Suppressor macrophage treated with lipopolysaccharide for 1 hour (primary cell): ENCODE measurements at places on chromosomes 4 and X.

DNA sequence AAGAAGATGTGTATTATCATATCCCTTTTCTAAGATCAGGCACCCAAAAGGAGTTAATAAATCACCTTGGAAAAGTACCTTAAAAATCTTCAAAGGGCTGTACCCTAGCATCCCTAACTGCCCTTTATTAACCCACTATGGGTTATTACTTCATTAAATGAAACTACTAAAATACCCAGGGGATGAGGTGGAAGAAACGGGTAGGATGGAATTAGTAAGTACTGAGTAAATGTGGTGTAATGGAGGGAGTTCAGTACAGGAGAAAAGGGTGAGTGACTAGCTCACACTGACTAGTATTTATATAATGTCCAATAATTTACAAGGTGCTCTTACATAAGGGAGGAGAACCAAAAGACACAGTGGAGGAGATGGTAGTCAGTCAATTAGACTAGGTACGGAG lies 51.0 kb upstream of the RASGEF1B start:
- no peak for DNase-seq

GRCh38 chr4:25986807-25987206 lies 72.8 kb downstream of the SMIM20 start:
- no peak for DNase-seq

DNA sequence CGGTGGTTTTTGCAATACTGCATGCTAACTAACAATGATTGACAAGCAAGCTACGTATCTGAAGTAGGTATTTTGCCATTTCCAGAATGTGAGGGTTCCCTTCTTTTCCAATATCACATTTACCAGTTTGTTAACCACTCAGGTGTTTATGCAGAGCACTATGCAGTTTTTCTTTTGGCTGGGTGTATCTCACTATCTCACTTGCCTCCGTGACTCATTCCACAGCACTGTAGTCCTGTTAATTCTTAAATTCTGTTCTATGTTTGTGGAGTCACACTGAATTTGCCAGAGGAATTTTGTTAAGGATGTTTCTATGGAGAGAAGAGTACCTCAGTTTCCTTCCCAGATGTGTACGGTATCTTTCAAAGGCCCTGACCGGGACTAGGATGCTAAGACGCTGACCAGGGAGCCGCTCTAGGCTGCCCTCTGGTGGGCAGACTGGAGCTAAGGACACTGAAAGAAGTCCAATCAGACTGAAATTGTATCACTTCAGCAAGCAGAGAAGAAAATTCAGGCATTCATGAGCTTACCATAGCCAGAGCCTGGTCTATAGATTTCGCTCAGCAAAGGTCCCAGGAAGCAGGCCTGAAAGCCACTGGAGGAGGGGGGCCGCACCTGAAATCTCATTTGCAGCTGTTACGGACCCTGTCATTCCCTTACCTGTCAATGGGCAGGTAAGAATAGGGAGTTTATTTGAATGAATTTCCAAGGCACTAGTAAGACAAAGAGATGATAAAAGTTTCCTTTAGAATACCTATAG lies 388.4 kb upstream of the SPOCK3 start:
- peak; percentile 70 for DNase-seq

DNA sequence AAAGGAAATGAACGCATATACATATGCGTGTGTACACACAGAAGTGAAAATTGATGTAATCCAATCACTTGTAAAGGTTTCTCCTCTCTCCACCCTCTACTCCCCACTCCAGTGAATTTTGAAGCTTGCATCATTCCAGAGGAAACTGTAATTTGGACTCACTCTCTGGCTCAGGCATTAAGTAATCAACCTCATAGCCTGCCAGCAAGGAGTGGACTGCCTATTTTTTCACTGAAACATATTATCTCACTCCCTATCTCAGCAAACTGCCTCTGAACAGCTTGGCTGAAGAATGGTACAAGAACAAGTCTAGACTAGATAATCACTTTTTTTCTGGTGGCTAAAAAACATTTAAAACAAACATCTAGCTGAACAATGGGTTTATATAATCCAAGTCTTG lies 124.2 kb downstream of the C4orf51 start:
- DNase-seq, result peak; percentile 68

DNA sequence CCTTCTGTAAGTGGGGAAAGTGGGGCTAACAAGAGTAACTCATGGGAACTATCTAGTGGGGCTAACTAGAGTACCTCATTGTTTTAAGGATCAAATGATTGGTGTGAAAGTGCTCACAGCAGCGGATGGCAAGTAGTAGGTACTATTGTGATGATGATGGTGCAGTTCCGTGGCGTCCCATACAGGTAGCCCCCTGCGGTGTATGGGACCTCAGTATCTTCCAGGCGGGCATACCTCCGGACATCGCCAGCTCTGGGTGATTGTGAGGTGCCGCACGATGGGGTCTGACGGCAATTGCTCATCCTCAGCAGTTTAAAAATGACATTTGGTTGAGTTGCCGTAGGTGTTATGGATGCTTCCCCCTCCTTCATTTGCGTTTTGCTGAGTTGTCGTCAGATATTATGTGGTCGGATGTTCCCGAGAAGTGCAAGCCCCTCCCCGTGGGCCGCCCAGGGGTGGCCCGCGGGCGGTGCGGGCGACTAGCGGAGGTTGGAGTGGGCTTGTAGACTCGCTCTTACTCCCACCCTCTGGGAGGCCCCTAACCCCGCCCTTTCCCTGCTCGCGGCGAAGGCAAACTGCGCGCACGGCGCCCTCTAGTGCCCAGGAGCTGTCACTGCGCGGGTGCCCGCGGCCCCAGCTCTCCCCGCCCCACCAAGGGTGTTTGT lies 18.3 kb upstream of the GPR101 start:
- peak; percentile 55 for DNase-seq

DNA sequence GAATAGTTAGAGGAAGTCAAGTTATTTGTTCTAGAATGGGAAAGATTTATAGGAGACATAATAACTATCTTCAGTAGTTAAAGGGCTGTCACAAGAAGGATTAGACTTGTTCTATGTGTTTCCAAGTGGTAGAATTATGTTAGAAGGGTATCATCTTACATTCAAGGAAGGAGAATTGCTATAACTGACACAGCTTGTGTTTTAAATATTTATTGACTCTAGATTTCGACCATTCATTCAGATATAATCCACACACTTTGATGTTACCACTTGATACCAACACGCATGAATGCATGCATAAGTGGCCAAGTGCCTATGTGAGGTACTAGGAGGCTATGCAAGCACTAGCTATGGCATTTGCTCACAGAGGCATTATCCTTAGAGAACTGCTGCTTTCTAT lies 122.7 kb downstream of the CCNB3 start:
- DNase-seq, result no peak

DNA sequence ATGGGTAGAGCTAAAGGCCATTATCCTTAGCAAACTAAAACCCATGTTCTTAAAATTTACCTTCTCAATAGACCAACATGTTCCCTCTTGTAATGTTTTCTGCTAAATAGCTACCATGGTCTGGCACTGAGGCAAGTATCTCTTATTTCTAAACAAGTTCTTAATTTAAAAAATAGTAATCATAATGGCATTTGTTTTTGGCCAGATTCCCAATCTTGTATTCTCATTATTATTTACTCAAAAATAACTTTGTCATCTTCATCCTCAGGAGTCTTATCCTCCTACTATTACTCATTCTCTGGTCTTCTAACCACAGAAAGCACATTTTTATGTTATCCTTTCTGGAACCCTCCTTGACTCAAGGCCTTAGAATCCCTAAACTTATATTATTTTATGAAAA lies 931.2 kb downstream of the CCSER1 start:
- DNase-seq, result no peak

- no peak for DNase-seq
Observed at GRCh38 chrX:115588179-115588578, 27.2 kb downstream of the PLS3 start.

DNA sequence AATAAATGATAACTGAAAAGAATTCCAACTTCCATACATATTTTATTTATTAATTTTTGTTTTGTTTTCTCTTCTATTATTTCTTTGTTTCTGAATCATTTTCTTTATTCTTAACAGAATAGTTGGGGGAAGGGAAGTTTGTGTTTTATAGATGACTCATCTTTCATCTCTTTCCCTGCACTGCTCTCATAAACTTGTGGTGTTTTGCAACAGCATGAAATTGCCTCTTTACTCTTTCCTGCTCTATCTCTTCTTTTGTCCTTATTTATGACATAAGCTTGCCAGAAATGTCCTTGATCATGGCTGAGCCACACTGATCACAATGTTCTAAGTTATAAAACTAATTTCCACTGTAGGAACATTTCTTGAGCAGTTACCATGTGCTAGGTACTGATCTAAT lies 22.3 kb downstream of the QRFPR start:
- no peak for DNase-seq

DNA sequence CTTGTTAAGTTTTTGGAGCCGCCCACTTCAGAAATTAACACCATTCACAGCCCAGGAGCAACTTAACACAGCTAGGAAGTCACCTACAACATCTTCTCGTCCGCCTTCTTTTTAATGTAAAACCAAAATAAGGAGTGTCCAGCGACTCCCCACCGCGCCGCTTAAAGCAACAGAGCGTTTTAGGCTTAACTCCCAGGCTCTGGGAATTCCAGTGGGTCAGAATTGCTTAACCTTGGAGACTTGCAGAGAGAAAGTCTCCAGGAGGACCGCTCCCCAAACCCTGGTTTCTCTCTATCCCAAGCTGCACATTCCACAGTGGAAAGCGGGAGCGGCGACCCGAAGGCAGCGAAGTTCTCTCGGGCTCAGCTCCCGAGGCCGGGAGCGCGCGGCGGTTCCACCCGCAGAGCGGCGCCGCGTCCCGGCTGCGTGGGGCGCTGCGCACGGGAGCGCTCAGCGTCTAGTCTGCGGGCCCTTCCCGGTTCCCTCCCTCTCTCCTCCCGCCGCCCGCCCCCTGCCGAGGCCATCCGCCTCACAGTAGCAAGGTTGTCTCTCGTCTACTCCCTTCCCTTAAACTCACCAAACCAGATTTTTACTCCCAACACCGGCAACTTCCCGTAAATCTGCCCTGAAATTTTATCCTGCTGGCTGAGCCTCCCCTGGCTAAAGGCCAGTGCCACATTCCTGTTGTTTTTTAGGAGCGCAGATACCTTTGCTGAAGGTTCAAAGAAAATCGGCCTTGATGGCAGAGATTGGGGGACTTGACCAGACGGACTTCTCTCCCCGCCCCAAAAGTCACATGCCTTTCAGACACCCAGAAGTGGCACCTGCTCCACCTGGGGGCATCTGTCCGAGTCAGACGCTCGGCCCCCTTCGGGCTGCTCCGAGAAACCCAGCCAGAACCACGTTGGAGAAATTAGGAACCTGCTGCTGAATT lies at the start of gene RBM47:
Gene RBM47, minus strand, starts transcription at position 464 of the 934 bp plus-strand sequence. CDS start 190,971 bp downstream, outside the sequence.
- DNase-seq, result peak; percentile 92

- DNase-seq, result peak; percentile 67
Observed at GRCh38 chr4:25085671-25086070, 54.9 kb upstream of the LGI2 start.

- no peak for DNase-seq
Observed at GRCh38 chr4:54566608-54567007, 91.1 kb upstream of the KIT start.

GRCh38 chr4:184812651-184813181 lies 13.1 kb downstream of the ACSL1 start:
- no peak for DNase-seq

DNA sequence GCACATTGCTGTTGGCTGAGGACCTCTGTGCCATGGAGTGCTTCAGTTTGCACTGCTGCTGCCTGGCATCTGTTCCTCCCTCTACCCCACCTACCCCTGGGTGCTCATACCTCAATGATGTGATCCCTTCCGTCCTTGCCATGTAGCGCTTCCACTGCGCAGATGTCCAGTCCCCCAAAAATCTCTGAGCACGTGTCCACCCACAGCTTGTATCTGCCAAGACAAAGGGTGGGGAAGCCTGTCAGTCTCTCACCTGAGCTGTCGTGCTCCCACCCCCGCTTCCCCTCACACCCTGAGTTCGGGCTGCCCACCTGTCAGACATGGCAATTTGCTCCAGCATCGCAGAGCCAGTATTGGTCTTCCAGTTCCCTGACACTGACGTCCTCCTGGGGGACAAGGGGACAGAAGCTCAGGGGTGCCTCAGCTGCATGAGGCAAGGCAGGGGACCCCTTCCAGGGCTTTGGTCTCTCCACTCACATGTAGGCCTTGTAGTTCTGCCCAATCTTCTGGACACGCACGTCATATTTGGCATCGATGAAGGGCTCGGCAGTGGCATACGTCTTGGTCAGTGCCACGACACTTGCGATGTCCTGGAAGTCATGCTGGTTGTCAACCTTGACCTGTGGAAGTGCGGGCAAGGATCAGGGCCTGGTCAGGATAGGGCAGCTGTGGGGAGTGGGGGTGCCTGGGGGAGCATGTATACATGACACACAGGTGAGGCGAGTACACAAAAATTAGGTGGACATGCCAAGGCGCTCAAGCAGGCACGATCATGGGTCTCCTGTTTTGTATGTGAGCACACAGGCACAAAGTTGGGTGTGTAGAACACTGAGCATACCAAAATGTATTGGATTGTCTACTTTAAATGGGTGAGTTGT lies 6.0 kb upstream of the TIMP1 start:
- no peak for DNase-seq

DNA sequence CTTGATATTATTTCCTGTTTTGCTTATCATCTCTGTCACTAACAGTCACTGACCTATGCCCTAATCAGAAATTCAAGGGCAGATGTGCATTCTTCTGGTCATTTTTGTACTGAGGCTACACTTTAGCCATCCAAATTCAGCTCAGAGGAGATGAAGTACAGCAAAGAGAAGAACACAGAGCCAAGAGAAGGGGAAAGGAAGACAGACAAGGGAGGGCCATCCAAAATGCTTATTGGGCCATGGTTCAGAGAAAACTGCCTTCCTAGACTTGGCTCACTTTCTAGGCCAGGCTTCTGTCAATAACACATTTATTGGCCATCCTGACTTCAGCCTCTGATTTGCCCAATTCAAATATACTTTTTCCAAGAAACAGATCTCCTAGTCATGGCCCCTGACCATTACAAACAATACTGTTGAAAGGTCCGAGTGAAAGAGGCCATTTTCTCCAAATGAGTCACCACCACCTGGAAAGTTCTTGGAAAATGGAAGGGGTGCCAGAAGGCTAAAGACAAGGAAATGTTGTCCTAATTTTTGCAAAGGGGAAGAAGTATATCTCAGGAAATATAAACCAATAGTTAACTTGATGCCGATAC lies 56.4 kb downstream of the DCX start:
- no peak for DNase-seq

DNA sequence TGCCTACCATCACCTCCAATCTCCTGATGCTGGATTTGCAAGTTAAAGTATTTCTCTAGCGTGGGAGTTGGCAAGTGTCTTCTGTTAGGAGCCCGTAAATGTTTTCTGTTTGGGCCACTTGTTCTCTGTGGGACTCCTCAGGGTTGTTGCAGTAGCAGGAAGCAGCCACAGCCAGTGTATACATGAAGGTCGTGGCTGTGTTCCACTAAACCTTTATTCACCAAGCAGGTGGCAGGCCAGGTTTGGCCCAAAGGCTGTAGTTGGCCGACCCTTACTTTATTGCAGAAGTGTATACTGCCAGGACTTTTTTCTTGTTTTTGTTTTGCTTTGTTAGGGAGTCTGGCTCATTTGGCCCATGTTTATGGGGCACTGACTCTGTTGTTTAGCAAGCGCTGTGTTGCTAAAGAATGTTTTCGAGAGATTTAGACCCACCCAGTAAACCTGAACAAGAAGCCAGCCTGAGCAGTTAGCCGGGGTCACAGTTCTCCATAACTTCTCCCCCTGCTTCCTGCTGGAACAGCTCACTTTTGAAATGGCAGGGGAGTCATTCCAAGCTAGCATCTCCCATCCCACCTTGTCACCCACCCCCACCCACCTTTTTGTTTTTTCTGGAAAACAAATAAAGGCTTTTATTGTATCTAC lies 58.8 kb downstream of the SHROOM2 start:
- DNase-seq, result no peak

- DNase-seq, result no peak
Observed at GRCh38 chr4:187098429-187098828, 374.8 kb upstream of the FAT1 start.

GRCh38 chrX:41664375-41664901 lies 24.3 kb upstream of the GPR34 start:
- DNase-seq, result no peak
